Stimulated activated naive B cell treated with anti-CD40 and anti-IgM and Interleukin-4, amounts not matched to agents 10 μg/mL and 1 μg/mL and 100 μg/mL, for 72 hours (primary cell): ENCODE measurements at places on chromosomes 13 and 19.

- no peak for DNase-seq
These were observed 110.7 kb downstream of the EFNB2 start for GRCh38 chr13:106424805-106425204.

GRCh38 chr13:82627183-82627582, 1255.1 kb downstream of the SLITRK1 start:
- no peak for DNase-seq

DNA sequence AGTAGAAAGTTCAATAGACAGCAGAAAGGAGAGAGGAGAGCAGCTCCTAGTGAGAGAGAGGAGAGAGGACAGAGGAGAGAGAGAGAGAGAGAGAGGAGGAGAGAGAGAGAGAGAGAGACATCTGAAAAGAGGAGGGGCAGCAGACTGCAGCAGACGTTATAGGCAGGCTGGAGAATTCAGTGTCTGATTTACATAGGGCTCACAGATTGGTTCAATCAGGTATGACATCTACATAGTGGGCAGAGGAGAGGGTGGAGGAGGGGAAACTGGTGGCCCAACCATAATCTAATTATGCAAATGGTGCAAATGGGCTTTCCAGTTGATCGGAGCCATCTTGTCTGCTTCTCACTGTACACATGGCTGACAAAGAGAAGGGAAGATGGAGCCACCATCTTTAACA, 221.3 kb upstream of the TRPC4 start:
- no peak for DNase-seq

DNA sequence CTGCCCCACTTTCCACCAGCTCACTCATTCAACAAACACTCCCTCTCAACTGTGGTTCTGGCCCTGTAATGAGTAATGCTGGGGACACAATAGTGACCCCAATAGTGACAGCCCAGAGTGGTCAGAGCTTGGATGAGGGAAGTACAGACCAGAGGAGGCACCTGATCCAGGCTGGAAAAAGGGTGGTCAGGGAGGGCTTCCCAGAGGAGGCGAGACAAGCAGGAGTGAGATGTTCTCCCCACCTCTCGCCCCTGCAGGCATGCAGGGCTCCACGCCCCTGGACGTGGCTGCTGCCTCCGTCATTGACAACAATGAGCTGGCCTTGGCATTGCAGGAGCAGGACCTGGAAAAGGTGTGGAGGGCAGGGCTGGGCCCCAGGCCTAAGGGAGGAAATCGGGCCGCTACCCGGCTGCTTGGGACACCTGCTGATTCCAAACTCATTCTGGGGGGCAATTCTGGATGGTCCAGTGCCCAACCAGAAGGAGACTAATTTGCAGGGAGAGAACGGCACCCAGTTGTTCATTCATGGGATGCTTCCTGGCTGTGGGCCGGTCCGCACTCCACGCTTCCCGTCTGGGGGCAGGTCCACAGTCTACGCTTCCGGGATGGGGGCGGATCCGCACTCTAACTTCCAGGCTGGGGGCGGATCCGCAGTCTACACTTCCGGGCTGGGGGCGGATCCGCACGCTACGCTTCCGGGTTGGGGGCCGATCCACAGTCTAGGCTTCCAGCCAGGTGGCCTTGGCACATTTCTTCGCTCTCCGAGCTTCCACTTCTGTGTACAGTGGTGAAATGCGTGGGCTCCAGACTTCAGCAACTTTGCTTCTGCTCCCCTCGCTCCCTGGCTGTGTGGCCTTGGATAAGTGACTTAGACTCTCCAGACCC, 63.4 kb downstream of the RYR1 start:
- DNase-seq: no peak

- DNase-seq: no peak
These were observed 134.3 kb downstream of the KDM4B start for GRCh38 chr19:5103061-5103701.

- no peak for DNase-seq
These were observed 8.3 kb upstream of the SYCN start for GRCh38 chr19:39212375-39212742.
